ENCODE measurements at places on chromosomes 4 and X.

GRCh38 chr4:187687697-187688096, 307.9 kb upstream of the ZFP42 start:
- DNase-seq, result no peak

DNA sequence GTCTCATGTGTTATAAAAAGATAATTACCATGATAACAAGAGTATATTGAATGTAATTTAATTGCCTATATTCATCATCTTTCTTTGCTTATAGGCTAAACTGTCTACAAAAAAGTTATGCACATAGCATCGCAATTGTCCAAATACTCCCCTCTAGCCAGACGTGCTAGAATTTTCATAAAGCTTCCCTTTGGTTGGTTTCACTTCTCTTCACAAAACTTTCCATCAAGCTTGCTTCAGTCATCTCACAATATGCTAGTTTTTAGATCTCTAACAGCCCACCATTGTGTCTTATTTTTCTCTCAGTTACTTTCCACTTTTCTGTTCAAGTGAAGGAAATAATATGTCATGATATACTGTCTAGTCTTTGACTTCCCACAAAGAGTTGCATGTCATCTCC, 448.3 kb upstream of the SPANXN1 start:
- no peak for DNase-seq

- DNase-seq, result no peak
These were observed 11.2 kb downstream of the LRPAP1 start for GRCh38 chr4:3520796-3521600.

- no peak for DNase-seq
These were observed 552.6 kb downstream of the PCDH19 start for GRCh38 chrX:99857455-99857854.

DNA sequence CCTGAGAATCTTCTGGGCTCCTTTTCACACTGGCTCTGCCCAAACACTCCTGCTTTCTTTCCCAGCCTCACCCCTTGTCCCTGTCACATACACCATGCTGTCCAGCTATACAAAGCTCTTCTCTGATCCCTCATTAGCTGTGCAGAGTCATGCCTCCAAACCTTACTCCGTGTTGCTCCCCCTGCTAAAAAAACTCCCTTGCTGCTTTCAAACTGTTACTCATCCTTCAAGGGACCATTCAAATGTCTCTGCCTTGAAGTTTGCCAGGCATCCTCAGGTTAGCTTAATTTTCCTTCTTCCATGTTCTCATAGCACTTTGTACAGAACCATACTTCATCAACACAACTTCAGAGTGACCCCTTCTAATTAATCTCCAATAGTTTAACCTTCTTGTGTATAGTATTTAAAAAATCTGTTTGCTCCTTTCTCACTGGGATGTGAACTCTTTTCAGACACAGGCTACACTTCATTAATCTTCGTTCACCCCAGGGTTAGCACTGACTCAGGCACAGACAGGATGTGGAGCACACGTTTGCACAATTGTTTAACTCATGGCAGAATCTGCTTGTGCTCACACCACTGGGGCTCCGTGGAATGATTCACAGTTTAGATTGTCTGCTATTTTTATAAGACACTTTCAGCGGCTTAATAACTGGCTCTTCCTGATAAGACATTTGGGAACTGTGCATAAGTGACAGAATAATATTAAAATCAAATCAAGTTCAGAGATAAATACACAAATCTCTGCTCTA, 21.4 kb upstream of the SEL1L3 start:
- no peak for DNase-seq

GRCh38 chr4:148429206-148429605, 13.0 kb downstream of the NR3C2 start:
- no peak for DNase-seq

- no peak for DNase-seq
These were observed 23.6 kb upstream of the SPON2 start for GRCh38 chr4:1195891-1196401.

- no peak for DNase-seq
These were observed 187.2 kb downstream of the AR start for GRCh38 chrX:67731061-67731460.

DNA sequence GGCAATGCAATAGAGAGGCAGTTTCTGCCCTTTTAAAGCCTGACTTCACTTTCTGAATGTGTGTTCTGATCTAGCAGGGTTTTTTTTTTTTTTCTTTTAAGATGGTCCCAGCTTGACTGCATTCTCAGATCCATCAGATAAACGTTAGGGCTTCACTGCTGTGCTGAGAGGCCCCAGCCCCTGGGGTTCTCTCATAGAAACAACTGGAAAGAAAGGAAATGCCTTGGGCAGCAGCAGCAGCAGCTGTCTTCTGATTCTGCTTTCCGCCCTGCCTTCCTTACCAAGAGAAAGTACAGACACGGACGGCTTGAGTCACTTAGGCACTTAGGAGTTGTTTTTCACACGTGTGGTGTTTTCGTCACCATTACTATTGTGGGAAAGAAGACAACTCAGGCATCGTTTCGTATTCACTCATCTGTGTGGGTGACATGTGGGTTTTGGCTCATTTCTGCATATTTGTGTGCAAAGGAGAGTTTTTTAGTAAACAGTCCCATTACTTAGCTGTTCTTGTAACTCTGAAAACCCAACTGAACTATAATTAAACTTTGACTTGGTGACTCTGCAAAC, 172.0 kb downstream of the PTTG2 start:
- DNase-seq, result peak; percentile 6

- DNase-seq, result no peak
These were observed 6.1 kb upstream of the UVSSA start for GRCh38 chr4:1340861-1341260.

GRCh38 chrX:120536061-120536460, 24.7 kb downstream of the CUL4B start:
- no peak for DNase-seq

DNA sequence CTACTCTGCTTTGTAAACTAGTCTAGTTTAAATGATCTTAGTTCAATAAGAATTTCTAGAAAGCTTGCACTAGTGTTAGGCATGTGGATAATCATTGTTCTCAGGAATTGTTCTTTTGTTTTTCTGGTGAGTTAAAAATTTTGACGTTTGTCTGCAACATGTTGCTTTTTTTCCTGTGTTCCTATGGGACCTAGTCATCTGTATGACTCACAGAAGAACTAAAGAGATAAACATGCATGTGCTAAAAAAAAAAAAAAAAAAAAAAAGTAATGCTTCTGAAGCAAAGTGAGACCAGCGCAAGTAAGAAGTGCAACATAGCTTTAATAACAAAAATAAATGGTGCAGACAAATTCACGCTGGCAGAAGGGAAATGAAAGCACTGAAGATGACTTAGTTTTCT, 471.2 kb downstream of the IQCM start:
- DNase-seq, result no peak

- DNase-seq, result no peak
These were observed 7.3 kb downstream of the DCUN1D4 start for GRCh38 chr4:51850294-51850693.

DNA sequence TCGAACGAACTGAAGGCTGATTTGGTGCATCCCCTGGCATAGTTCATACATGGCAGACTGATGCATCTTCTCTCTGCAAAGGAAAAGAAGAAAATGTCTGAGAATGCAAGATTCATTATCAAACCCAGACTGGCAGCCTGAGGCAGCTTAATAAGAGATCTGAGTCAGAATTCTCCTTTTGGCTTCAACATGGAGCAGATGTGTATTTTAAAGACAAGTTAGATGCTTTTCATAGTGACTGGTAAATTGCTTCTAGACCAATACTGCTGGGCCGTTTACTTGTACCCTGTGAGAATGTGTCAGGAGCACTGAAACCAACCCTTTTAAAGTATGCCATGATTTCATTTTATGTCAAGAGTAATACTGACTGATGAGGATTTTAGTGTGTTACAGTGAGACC, 322.0 kb downstream of the NR3C2 start:
- no peak for DNase-seq

DNA sequence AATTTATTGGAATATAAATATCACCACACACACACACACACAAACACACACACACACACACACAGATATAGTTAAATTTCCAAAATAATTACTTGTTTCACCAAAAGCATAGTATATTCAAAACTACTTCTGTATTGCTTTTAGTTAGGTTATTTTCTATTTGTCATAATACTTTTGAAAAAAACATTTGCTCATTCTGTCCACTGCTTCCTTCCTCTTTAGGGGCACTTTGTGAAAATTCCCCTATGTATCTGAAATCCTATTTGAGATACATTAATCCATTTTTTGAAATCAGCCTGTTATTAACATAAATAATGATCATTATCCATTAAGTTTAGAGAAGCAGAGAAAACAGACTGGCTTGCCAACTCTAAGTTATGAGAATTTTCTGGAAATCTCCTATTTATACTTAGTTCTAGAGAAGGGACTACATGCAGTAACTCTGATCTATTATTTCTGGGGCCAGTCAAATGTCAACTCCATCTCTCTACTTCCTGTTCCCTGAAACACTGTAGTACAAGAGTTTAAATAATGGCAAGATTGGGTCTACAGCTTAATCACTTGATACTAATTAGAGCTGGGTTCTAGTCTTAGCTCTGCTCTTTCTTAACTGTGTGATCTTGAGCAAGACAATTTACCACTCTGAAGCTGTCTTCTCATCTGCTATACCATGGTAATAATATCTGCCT, 54.4 kb upstream of the GPR174 start:
- DNase-seq, result no peak

GRCh38 chrX:139518475-139518874, 12.1 kb upstream of the F9 start:
- no peak for DNase-seq

- DNase-seq, result no peak
These were observed 613 bp upstream of the ARSJ start for GRCh38 chr4:113979905-113980615.

GRCh38 chrX:42020225-42020624, 96.9 kb upstream of the CASK start:
- DNase-seq, result no peak

GRCh38 chrX:3142259-3143042, 101.2 kb downstream of the ARSF start:
- DNase-seq, result no peak

DNA sequence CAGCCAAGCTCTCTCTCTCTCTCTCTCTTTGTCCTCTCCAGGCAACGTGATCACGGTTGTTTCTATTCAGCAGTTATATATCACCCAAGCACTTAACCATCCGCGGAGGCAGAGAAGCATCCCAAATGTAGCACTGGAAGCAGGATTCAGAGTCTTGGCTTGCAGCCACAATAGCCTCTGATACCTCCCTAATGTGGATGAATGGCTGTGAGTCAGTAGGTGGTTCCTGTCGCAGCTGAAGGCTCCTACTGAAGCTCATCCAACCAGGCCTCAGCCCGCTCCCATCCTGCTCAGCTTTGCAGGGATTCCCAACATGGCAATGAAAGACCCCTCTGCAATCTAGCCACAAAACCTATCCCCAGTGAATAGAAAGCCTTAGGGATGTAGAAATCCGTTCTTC, 5.1 kb downstream of the HS6ST2 start:
- no peak for DNase-seq

- no peak for DNase-seq
These were observed 36.3 kb downstream of the STBD1 start for GRCh38 chr4:76342803-76343202.

DNA sequence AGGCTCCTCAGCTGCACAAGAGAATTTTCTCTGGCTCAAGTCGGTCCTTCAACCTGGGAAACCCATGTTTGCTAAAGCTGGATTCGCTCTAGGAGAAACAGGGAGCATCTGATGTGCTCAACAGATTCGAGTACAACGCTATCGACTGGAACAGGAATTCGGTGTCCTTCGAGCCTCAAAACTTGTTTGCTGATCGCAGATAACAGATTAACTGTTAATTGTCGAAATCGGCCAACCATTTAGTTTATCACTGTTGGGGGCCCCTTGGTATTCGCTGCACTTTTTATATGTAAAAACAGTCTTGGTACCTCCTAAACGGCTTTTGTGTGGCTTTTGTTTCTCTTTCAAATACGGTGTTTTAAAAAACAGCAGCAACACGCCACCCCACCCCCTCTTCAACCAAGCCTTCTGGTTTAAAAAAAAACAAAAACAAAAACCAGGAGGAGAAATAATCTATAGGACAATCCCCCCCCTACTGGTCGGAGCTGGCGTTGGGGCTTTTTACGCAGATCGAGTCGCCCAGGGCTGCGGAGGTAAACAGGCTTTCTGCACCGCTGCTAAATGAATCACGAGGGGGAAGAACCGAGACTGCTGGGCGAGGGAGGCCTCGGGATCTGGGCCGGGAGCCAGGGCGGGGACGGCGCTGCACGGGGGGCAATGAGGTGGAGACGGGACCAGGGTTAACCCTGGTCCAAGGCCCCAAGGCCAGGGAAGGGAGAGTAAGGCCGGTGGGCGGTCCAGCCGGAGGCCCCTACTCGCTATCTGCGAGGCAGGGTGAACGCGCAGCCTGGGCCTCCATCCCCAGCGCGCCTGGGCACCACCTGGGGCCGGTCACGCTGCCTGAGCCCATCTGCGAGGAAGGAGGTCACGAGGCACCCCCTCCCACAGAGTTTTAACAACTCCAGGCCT, 71.7 kb upstream of the BCOR start:
- no peak for DNase-seq

GRCh38 chr4:38343608-38344007, 320.4 kb upstream of the KLF3 start:
- DNase-seq, result no peak

- no peak for DNase-seq
These were observed 124.2 kb downstream of the ARHGAP6 start for GRCh38 chrX:11541510-11541909.

DNA sequence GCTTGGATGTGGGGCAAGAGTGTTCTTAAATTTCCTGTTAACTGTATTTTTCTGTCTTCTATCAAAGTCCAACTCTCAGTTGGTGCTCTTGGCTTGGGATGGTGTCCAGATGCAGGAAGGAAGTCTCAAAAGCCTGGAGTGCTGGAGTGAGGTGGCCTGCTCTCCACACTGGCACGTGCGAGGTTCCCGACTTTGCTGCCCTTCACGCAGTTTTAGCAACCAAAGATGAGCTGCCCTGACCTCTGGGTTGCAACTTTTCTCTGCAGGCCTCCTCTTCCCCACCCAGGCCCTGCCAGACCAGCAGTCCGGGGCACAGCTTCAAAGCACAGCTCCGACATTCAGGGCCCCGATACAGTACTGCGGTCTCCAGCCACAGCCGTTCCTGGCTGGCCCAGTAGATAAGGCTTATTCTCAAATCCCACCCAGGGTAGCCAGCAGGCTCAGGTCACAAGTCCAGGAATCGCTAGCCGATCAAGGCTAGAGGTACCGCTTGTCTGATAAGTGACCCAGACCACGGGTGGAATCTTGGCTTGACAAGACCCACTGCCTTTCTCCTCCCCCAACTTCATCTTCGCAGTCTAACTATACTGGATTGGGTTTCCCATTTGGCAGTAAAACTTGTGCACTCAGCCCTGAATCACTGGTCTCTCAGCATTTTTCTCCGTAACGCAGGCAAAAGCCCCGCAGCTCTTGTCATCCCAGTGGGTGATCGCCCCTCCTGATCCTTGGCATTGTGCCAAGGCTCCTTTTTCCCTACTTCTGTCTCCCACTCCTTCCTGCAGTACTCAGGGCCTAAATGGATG, 21.8 kb upstream of the JADE1 start:
- no peak for DNase-seq

Data from stimulated activated CD8-positive, alpha-beta memory T cell treated with anti-CD3 and anti-CD28 coated beads, Interleukin-15, amount 100 ng/mL, for 24 hours (primary cell).